Esophagus squamous epithelium (tissue), 5 donors: ENCODE measurements at places on chromosomes 5 and 9.

- no peak for DNase-seq
Observed at GRCh38 chr5:82661933-82662332, 383.8 kb upstream of the RPS23 start.

DNA sequence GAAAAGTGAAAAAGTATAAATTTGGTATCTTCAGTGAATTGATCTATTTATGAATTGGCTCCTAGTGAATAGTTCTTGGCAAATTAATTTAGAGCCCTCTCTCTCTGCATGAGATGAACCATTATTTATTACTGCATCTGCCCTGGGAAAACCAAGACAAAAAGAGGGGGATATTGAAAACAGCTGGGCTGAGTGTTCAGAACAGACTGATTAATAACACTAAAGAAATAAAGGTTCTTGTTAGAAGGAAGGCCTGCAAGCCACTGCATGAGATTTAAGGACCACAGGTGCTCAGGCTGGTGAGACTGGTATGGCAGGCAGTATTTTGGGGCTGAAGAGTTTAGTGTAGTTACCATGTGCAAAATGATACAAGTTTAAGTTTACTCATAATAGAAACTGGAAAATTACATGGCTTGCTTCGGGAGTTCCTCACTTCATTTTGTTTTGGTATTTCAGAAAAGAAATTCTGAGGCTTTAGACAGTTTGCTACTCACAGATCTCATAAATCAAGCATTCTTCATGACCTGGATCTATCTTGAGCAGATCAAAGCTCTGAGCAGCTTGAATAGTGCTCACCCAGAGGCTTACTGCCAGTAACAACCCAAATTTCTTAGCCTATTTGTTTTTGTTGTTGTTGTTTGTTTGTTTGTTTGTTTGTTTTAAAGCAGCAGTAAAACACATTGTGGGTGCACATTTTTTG, 56.1 kb downstream of the KIAA1958 start:
- no peak for DNase-seq

GRCh38 chr9:127283917-127284497, 19.4 kb downstream of the GARNL3 start:
- DNase-seq: no peak

DNA sequence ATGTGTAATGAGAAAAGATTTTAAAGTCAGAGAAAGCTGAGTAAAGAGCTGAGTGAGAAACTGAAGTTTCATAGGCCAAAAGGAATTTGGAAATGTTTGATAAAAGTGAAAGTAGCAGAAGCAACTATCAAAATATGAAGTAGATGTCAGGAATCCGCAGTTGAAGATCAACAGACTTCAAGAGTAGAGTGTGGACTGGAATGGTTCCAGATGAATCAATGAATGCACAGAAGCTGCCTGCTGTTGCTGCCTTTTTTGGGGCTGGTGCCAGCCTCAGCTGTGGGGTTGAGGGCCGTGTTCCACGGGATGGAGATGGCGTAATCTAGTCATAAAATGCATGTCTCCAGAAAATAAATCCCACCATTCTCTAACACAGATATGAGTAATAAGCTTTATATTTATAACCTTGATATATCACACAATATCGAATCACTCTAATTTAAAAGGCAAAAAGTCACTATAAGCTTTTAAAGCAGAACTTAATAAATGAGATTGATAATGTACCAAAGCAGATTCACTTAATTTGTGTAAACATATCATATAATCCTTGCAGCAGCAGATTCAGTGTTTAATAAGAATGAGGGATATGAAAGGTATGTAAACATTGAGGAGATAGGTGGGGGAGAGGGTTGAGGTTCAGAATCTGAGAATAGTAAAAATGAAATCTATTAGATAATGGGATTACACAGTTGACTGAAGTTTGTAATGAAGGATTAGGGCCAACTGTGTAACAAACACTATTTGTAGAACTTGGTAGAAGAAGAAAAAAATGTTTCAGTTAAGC, 652.3 kb upstream of the FTMT start:
- no peak for DNase-seq

GRCh38 chr5:32092938-32093812, 80.9 kb downstream of the GOLPH3 start:
- no peak for DNase-seq

DNA sequence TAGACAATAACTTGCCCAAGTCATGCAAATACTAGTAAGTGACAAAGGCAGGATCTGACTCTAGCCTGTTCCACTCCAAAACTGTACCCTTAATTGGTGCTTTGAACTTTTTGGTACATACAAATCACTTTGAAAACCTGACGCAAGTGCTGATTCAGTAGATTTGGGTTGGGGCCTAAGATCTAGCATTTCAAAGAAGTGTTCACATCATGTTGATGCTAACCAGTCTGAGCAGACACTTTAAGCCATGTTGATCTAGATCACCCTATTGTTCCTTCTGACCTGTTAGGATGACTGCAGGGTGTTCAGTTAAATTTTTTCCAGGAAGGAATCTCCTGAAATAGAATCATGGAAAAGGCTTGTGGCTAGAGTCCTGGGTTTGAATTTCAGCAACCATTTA, 57.7 kb upstream of the CPEB4 start:
- no peak for DNase-seq

GRCh38 chr5:99807346-99807745, 727.8 kb upstream of the FAM174A start:
- no peak for DNase-seq

GRCh38 chr5:23591250-23591649, 83.8 kb downstream of the PRDM9 start:
- no peak for DNase-seq

GRCh38 chr5:79186021-79186420, 49.9 kb upstream of the JMY start:
- no peak for DNase-seq

- DNase-seq: no peak
Observed at GRCh38 chr9:98563988-98564387, 144.7 kb downstream of the GABBR2 start.

DNA sequence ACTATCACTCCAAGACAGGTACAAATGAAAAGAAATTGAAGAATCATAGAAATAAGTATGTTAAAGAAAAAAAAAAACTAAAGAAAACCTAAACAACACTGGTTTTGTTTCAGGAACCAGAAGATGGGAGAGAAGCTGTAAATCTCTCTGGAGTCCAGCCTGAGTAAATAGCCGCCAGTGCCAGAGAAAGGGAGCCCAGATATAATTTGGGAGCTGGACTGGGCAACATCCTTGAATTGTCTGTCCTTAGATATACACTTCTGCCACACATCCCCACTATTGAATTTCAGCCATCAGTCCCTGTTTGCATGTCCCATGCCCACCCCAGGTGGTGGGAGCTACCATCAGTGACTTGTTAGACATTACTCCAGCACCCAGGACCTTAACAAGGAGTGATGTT, 979.6 kb downstream of the DTWD2 start:
- no peak for DNase-seq

DNA sequence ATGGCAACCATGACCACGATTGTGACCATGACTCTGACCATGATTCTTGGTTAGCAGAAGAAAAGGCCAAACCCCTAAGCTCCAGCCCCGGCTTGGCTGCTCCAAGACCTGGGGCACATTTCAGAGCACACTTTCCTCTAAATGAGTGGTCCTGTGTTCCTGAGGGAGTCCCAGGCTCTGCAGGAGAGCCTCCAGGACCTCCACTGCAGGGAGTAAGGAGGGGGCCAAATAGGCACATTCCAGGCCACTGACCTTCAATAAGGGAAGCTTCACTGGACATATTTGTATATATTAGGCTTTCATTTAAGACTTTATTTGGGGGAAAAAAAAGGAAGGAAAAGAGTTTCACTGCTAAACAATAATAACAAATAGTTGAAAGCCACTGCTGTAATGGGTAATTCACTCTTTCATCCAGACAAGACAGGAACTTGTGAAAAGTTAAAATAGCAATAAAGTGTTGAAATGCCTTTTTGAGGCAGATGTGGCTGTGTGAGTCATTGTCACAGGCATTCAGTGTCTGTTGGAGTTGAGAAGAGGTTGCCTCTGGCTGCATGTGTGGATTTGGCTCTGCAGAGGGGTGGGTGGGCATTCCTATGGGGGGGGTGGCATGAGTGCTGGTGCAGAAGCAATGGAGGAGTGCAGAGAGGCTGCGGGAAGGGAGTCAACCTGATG, 63.9 kb upstream of the TGFBR1 start:
- no peak for DNase-seq

DNA sequence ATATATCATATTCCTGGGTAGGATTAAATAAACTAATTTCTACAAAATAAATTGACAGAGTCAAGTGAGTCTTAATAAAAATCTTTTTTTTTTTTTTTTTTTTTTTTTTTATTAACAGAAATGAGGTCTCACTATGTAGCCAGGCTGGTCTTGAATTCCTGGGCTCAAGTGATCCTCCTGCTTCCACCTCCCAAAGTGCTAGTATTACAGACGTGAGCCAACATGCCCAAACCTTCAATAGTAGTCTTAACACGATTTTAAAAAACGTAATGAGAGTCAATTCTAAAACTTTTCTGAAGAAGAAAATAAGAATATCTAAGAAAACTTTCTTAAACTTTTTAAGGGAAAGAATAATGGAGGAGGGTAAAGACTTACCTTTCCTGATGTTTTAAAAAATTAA, 84.2 kb downstream of the YIPF5 start:
- no peak for DNase-seq

GRCh38 chr5:133328800-133329199, 277.0 kb downstream of the HSPA4 start:
- DNase-seq: no peak

- DNase-seq: no peak
Observed at GRCh38 chr5:137619191-137619870, 116.6 kb downstream of the KLHL3 start.

- no peak for DNase-seq
Observed at GRCh38 chr9:16526380-16526779, 344.1 kb downstream of the BNC2 start.

- DNase-seq: no peak
Observed at GRCh38 chr5:1463326-1464095, 18.3 kb upstream of the SLC6A3 start.

- no peak for DNase-seq
Observed at GRCh38 chr9:129944506-129945116, 98.4 kb downstream of the FNBP1 start.

DNA sequence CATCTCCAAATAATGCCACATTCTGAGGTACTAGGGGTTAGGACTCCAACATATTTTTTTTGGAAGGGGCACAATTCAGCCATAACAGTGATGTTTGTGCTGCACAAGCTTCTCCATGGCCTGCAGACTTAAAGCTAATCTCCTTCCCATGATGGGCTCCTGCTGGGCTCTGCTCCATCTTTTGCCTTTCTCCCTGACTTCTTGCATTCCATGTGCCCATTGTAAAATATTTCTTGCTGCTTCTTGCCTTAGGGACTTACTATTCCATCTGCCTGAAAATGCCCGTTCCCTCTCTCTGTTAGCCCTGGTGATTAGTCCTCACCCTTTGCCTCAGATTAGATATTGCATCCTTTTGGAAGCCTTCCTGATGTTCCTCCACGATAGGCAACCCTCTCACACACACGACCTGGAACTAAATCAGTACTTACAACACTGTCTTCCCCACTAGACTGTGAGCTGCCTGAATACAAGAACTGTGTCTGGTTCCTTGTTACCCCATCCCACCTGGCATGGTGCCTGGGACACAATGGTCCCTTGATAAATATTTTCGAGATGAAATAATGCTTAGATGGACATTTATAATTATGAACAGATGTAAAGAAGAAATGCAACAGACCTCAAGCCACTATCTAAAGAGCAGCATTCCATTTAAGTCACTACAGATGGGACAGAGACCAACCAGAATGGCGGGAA, 33.5 kb downstream of the OR1J1 start:
- DNase-seq: no peak

DNA sequence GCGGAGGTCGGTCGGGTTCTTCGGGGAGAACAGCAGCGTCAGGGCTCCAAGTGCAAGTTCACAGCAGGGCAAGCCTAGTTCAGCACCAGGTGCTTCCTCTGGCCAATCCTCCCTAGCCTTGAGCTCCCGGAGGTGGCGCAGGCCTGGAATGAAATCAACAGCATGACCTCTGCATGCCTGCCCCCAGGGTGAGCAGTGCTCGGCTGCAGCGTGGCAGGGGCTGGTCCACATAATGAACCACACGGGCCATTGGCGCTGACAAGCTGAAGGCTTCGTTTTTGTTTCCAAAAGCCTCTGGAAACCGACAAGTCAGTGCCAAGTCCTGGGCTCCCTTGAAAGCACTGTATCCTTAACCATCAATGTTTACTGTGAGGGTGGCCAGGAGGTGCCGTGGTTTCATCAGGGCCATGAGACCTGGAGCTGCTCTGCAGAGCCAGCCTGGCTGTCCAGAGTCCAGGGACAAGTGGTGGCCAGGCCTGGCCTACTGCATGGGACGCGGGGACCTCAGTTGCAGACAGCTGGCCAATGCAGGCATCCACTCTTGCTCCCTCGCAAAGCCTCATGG, 2.1 kb upstream of the INPP5E start:
- no peak for DNase-seq

- no peak for DNase-seq
Observed at GRCh38 chr9:137745541-137745991, 126.8 kb downstream of the EHMT1 start.

DNA sequence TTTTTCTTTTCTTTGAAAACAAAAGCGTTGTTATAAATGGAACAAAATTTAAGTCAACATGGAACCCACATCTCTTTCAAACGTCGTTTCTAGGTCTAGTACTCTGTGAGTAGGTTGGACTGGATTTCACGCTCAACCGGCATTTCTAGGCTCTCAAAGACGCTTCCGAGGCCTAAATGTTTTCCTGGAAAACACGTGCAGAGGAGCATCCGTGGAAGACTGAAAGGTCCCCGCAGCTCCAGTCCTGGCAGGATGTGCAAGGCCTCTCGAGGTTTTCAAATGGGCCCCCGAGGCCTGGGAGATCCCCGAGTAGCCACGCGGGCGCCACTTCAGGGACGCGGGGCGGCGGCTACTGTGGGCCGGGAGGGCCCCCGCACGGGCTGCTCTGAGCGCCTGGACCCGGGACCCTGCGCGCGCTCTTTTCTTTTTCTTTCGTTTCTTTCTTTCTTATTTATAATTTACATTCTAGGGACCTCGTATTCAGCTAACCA, 4.2 kb upstream of the IRX2 start:
- no peak for DNase-seq

DNA sequence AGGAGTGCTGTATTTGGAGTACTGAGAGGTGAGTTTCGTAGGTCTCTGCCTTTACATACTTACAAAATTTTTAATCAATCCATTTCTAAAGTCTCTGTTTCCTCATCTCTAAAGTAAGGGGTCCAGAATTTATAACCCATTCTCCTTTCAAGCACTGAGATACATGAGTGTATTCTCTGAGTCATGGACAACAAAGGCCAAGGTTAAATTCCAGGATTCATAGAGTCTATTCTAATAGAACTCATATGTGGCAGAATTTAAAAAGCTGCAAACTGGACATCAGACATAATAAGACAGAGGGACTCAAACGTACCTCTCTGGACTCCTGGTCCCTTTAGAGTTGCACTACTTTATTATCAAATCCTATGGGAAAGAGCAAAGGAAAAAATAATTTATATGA, 112.5 kb upstream of the SLIT3 start:
- no peak for DNase-seq

DNA sequence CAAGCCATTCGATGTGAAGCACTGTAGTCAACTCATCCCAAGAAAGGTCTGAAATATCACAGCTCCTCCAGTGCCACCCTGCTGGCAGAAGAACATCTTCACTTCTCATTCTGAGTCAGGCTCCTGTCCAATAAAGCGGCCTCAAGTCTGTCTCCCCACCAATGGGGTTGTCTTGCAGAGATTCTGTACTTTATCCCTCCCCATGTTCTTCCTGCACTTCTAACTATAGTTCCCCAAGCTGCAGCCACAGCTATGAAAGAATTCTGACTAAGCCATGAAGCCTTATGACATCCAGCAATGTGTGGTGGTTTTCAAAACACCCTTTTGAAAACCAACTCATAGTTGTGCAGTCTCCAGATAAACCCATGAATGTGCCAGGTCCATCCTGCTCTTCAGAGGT, 6.8 kb downstream of the MACROH2A1 start:
- no peak for DNase-seq
